Left cardiac atrium (tissue), 4 donors: ENCODE measurements at places on chromosomes 11 and 22. TPM values are rescaled to one million over a fixed set of nuclear protein-coding genes. Genes with fewer than 3 reads are reported as not detected.
A peak's percentile ranks its signal among the peaks of the same experiment; 100 is the strongest.

Gene TRPC6
- 0.56 TPM for total RNA-seq

Gene PTPN5
- total RNA-seq = 0.41 TPM

Gene SLC17A6
- total RNA-seq = not detected

Gene STK33
- 23.1 TPM for total RNA-seq

Gene ME3
- total RNA-seq = 19.7 TPM

Gene SCGB1C1
- not detected for total RNA-seq

Gene MIAT
- 1.9 TPM for total RNA-seq

Gene MEI1
- total RNA-seq = 0.42 TPM

Gene TEX54
- total RNA-seq = not detected

- DNase-seq = no peak
Measured at GRCh38 chr11:106495046-106495445, 417.6 kb downstream of the AASDHPPT start.

GRCh38 chr11:6452219-6452618 is 11.4 kb upstream of the HPX start:
- DNase-seq = no peak

- no peak for DNase-seq
Measured at GRCh38 chr22:40309631-40310030, 36.7 kb upstream of the ADSL start.

DNA sequence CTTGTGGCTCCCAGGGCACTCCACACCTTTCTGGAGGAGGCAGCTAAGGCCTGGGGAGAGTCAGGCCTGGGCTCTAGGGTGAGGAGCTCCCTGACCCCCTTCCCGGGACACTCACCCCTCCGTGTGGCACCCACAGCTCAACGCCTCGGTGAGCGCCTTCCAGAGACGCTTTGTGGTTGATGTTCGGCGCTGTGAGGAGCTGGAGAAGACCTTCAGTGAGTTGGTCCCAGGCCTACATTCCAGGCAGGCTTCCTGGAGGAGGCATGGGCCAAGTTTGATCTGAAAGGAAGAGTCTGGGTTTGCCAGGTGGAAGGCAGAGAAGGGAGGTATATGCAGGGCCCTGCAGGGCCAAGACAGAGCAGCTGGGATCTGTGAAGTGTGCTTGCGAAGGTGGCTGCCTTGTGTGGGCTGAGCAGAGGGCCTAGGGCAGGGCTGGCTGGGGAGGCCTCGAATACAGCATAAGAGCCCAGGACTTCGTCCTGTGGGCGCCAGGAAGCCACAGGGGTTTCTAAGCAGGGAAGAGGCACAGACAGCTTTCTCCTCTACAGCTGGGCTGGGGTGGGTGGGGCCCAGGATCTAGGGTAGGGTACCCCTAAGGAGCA is 2.9 kb downstream of the TCIRG1 start:
- DNase-seq = no peak

DNA sequence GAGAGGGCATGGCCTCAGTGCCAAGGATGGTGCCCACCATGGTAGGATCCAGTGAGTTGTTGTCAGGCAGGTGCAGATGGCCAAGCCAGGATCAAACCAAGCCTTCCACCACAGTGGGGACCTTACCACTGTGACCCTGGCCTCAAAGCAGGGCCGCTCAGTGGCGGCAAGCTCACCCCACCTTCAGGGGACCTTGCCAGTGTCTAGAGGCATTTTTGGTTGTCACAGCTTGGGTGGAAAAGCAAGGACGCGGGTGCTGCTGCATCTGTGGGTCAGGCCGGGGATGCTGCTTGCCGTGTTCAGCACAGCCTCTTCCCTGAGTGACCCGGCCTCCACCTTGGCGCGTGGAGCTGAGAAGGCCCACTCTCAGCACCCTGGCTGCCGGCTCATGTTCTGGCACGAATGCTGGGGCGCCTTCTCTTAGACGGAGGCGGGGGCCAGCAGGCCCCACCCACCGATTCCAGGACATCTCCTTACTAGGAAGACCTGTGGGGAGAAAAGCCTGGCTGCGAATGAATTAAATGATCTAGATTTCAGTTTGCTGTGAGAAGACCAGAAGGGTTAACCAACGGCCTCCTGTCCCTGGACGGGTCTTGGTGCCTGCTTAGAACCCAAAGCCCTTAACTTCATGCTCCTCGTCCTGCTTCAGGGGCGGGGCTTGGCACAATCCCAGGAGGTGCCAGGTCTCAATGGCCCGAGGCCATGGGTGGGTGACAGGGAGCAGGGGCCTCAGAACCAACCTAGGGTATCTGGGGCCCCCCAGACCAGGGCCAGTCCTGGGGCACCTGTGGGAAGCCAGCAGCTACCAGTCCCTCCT is 18.9 kb downstream of the TRMU start:
- DNase-seq = no peak

DNA sequence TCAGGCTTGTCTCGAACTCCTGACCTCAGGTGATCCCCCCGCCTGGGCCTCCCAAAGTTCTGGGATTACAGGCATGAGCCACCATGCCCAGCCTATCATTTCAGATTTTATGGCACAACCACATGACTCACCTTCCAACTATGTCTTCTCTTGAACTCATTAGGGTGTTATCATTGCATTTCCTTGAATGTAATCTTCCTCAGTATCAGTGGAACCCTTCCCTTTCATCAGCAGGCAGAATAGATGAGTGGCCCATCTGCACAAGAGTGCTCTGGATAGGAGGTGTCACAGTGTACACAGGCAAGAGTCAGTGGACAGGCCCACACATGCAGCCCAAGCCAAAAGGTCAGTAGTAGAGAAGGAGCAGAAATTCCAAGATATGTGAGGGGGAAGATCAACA is 29.1 kb upstream of the AQP11 start:
- no peak for DNase-seq

GRCh38 chr11:127966821-127967220 is 620.5 kb downstream of the ETS1 start:
- DNase-seq = no peak

DNA sequence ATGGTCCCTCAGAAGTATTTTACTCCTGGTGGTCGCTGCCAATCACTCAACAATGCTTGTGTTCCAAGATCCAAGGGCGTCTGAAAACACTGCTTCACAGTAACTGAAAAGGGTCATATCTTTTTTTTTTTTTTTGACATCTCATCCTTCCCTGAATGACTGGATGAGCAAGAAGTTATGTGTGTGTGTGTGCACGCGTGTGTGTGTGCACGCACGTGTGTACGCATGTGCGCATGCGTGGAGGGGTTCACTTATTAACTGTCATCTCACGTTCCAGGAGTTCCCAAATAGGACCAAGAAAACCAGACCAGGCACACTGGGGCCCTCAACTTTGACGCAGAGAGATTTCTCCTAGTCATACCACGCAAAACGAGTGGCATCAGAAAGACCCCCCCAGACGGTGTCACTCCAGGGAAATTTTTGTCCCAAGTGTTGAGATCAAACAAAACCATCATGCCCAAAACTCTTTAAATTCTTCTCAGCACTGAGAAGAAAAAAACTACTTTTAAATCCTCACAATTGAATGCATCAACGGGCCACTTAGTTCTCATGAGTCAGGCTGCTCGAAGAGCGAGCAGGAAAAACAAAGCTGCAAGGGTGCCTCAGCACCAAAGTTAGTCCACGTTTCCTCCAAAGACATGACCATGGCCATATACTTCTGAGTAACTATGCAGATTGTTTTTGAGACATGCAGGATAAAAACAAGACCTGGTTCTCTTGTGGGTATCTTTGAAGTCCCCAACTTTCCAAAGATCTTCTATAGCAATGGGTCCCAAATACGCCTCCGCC is 12.9 kb downstream of the MN1 start:
- DNase-seq = no peak

GRCh38 chr11:79244798-79245197 is 196.0 kb downstream of the TENM4 start:
- DNase-seq = no peak

DNA sequence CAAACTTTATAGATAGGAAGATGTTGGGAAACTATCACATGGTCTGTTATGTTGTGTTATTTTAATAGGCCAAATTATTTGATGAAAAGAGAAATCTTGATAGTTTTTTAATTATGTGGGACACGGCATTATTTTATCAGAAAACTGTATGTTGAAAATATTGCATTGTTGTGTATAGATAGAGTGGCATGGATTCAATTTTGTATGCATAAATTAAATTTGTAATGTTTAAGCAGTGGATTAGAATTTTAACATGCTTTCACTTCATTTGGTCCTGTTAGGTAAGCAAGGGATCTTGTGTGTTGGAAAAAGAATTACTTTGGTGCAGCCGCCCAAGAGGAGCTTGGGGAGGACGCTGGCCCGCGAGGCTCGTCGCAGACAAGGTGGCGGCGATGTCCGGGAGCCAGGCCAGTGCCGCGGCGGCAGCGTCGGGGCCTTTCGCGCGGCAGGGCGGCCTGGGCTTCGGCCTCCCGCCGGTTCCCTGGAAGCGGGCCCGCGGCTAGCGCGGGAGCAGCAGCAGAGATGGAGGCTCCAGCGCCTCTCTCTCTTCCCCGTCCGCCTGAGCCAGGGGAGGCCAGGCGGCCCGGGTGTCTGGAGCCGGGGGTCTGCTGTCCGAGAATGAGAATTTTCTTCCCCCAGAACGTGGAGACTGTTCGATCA is 82.7 kb downstream of the GGT1 start:
- DNase-seq = peak; percentile 47

DNA sequence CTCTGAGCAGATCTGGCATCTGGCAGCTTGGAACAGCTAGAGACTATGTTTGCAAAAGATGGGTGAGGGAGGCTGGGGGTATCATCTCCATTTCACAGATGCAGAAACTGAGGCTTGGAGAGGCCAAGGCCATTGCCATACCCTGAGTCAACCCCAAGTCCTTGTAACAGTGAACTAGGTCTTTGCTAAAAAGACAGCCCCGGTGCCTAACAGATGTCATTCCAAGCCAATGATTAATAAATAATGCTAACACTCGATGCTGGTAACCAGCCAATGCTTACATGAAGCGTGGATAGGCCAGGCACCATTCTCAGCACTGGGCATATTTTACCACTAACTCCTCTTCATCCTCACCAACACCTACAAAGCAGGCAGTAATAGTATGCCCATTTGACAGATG is 164.0 kb downstream of the MN1 start:
- DNase-seq = no peak

DNA sequence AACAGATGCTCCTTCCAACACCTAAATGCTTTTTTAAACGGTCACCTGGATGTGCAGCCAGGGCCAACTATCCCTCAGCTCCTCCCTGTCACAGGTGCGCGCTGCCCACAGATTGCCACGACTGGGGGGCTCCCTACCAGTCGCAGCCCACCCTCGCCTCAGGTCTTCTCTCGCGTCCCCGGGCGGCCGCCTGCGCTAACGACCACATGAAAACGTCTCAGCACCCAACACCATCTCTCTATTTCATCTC is 469 bp downstream of the ZBED5 start:
- peak; percentile 30 for DNase-seq

DNA sequence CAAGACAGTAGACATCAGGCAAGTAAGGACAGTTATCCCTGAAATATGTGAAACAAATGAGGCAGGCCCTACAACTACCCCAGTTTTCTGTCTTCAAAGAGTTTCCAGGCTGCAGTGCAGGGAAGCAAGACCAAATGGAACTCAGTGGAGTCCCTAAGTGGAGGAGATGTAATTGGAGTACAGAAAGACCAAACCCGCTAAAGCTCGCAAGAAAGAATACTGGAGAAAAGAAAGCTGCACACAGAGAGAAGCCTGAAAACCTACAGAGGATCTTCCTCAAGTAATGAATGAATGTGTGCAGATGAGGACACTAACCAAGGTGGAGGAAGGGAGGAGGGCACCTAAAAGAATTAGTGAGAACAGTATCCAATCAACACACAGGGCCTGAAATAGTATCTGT is 1.3 kb upstream of the OR56A3 start:
- DNase-seq = no peak

GRCh38 chr11:24356501-24356900 is 140.4 kb upstream of the LUZP2 start:
- no peak for DNase-seq
